Activated T-cell treated with anti-CD3 and anti-CD28 coated beads, Interleukin-2, amount 50 U/mL, for 48 hours (primary cell): ENCODE measurements at places on chromosomes 6 and 20.
A peak's percentile ranks its signal among the peaks of the same experiment; 100 is the strongest.

DNA sequence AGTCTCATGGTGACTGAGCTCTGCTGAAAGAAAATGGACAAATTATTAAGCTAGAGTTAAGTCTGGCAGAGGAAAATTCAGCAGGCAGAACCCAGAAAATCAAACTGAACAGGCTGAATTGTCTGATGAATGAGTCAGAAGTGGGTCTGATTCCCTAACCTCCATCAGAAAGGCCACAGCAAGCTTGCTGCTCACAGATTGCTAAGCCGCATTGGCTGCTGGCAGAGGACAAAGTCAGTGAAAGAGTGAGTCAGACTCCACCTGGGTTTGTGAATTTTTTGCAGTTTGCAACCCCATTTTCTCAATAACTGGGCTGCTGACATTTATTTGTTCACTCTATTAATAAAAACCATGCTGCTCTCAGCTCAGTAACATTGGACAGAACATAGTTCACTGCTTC, 191.3 kb downstream of the EPM2A start:
- DNase-seq: no peak

DNA sequence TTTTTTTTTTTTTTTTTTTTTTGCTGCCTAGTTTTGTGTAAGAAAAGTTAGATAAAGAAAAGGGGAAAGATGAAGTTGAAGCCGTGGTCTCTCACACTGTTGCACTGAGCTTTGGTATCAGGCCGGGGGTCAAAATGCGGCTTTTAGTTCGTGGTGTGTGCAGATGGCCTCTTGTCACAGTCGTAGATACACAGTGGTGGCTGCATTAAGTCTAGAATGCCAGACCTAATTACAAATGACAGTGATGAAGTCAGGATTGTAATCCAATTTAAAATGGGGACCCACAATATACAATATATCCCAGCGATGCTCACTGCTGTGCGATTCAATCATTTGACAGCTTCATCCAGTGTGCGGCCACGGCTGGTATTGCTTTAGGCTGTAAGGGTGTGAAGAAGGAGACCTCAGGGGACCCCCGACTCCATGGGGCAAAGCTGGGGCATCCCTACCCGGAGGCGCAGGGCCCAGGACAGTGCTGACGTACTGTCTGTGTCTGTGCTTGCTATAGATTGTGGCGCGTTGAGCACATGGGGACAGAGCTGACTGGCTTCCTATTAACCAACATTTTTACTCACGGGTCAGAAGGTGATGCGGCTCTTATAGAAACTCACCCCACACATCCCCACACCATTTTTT, 210.0 kb upstream of the SOX4 start:
- DNase-seq: no peak

DNA sequence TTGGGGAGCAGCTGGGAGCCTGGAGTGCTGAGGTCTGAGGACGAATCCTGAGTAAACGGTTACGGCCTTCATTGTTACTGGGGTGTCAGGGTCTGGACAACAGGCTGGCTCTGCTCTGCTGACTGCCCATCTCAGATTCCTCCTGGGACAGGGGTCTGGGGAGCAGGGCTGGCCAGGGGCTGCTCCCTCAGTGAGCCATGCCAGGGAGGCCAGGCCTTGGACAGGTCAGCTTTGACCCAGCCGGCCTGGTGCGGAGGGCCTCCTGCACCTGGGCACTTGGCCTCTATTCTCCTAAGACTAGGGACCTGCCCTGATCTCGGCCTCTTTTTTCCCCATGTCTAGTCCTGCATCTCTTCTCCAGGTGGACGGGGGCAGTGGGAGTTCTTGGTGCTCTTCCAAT, 44.9 kb downstream of the MYT1 start:
- no peak for DNase-seq

DNA sequence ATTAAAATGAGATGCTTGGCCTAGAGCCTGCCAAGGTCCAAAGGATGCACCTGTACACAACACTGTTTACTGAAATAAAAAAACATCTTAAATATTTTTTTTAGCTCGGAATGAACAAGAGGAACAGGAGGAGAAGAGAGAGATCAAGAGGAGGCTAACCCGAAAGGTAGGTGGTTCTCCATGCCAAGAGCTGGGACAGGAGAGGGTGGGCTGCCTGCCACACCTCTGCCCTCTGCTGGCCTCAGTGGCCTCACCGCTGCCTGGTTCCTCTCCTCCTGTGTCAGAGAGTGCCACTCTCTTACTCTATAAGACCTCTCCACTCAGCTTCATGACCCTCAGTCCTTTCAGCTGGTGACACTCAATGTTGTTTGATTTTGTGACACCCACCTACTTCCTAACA, 50.2 kb downstream of the TBC1D7 start:
- DNase-seq: no peak

GRCh38 chr20:34089655-34090345, 22.2 kb downstream of the EIF2S2 start:
- no peak for DNase-seq

DNA sequence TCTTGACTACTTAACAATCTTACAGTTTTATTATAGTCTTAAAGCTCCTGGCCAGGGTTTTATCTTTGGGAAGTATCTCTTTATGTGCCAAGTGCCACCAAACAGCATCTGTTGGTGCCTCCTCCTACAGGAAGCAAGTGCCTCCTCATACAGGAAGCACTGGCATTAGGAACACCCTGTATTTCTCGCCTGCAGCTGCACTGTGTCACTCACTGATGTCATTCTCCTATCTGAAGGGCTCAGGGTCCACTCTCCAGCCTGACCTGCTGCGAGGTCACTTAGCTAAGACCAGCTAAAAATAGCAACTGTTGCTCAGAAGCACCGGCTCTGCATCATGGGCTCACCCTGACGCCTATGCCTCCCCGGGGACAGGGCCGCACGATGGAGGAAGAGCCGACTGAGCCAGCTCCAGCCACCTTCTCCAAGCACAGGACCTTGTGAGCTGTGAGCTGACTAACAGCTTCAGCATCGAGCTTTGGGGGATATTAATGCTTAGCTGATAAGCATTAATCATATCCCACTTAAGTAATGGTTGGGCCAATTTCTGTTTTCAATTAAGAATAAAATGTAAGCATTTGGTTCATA, 66.3 kb upstream of the CD93 start:
- DNase-seq: no peak

GRCh38 chr6:133159255-133159795, 81.8 kb upstream of the EYA4 start:
- no peak for DNase-seq

- peak; percentile 88 for DNase-seq
Observed at GRCh38 chr20:10433623-10434466, at the start of gene MKKS. MKKS (minus strand) TSS chr20:10434222; CDS start chr20:10413514, 20,708 bp downstream.

DNA sequence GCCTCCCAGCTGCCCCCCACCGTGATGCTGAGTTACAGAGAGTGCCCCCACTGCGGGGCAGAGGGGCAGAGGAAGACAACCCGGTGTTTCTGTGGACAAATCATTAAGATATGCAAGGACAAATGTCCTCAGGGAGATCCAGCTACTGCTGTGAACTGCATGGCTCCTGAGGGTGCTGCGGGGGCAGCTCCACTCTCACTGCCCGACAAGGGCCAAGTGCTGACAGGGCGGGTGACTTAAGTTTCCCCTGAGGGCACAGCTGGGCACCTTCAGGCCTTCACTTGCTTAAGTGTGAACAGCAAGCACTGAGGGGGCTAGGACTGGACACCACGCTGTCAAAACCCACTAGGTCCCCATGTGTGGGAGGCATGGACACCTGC, 26.2 kb upstream of the TCFL5 start:
- DNase-seq: no peak

DNA sequence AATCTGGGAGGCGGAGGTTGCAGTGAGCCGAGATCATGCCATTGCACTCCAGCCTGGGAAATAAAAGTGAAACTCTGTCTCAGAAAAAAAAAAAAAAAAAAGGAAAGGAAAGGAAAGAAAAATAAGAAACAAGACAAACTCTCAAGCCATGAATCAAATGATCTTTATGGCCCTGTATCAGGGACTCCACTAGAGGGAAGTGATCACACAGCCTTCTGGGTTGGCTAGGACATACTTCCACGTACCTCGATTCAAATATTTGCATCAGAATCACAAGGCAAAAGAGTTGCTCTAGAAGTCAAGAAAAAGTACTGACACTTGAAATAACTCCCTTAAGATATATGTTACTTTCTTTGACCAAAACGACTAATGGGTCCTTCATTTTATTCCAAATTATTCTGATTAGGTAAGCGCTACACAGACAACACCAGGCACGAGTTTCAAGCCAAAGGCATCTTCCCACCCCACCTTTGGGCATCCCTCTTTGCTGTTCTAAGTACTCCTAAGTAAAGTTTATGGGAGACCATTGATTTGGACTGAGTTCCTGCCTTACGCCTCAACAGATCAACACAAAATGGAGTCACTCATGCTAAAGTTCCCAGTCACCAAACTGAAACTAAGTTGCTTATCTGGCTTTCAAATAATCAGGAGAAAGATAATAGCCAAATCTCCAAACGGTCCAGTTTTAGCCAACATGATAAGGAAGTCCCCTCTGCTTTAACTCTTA, 77.5 kb upstream of the NT5E start:
- no peak for DNase-seq

- DNase-seq: no peak
Observed at GRCh38 chr6:14270142-14270893, 152.7 kb downstream of the CD83 start.

DNA sequence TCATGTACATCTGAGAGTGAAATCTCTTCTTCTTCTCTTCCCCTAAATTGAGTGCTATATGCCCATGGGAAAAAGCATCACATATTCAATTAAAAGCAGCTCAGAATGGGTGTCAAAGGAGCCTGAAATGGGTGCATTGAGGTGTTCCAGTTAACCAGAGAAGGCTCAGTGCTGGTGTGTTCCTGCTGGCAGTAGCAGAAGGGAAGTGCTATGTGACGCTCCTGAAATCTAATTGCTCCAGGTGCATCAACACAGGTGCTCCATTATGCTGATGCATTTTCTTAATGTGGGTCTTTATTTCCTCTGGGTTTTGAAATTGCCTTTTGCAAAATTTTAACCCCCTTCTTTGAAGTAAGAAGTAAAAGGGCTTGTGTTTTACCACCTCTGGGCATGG, 17.9 kb downstream of the SLC22A2 start:
- DNase-seq: no peak

- DNase-seq: no peak
Observed at GRCh38 chr6:160051390-160051789, 70.2 kb upstream of the SLC22A1 start.

- no peak for DNase-seq
Observed at GRCh38 chr20:32111156-32111686, 1.7 kb downstream of the TM9SF4 start.

GRCh38 chr6:40988634-40989033, 50.4 kb downstream of the UNC5CL start:
- no peak for DNase-seq

DNA sequence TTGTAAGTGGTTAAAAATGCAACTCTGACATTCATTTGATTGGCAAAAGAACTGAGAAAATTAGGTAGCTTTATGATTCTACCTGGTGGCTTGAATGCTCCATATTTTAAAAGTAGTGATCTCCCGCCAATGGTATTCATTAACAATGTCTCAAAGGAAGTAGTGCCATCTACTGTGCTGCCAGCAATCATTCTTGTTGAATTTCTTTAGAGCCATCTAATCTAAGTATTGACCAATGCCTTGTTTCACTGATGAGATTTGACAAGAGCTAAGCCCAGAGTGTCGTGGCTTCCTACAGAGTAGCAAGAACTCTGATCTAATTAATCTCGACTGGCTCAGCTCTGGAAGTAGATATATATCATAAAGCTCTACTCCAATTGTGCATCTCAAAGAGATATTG, 696.7 kb downstream of the C6orf118 start:
- no peak for DNase-seq

DNA sequence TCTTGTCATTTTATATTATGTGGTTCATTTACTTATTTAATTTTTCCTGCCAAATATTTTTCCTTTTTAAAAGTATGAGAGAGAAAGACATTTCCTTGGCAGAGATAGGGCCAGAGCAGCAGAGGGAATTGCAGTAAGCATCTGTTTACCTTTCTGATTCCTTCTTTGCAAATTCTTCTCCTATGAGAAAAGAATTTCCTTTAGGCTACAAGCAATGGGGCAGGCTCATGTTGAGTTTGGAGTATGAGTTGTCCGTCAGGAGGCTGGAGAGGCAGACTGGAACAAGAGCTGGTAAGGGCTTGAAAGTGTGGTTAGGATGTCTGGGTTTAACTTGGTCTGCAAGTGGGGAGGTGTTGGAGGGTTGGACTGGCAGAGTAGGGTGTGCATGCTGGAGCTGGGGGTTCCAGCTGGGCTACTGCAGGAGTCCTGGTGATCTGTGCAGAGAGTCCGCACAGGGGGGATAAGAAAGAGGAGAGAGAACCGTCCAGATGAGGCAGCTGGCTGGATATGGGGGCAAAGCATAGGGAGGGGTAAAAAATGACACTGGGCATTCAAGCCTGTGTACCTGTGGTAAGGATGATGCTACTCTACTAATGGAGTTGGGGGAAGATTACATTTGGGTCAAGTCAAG, 19.7 kb downstream of the TIAM2 start:
- no peak for DNase-seq

DNA sequence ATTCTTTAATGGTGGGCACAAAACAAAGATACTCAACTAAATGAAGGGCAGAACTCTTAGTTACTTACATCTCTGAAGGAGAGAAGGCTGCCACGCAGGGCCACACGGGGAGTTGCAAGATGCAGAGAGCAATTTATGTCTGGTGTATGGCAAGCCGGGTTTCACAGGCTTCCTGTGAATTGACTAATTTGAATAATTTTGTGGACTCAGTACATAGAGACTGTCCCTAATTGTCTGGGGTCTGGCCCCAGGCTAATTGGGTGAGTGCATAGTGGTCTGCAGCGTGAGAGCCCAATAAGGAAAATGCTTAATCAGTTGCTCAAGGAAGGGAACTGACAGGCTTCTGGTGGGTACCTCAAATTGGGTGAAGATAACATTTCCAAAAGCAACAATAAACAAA, 205.7 kb downstream of the OTOR start:
- no peak for DNase-seq

DNA sequence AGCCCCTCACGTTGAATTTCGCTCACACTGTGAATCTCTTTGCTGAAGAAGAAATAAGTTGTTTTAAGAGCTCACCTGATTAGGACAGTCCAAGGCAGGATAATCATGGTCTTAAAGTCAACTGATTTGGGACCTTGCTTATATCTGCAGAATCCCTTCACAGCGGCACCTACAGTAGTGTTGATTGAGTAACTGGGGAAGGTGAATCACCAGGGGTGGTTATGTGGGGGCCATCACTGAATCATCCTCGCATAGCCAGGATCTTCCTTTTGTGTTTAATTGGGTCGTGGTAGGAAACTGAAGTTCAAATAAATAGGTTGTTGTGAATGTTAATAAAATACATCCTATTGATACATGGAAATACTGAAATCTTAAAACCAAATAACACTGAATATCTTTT, 20.2 kb upstream of the MICA start:
- DNase-seq: peak; percentile 35
